HFFc6 (cell line): ENCODE measurements at places on chromosomes 7 and 10. TPM values are rescaled to one million over a fixed set of nuclear protein-coding genes. Genes with fewer than 3 reads are reported as not detected.

GRCh38 chr10:87636313-87636915 lies 23.3 kb upstream of the PAPSS2 start:
- H3K27ac ChIP-seq = peak overlapping the region; percentile 71; the same call in 1 of the 2 replicates
- DNase-seq = no peak
- peaks cover 2% of the 10 kb centered on the region; the same call in 1 of the 2 replicates for H3K27me3 ChIP-seq
- peaks cover 6% of the 10 kb centered on the region; the same call in 1 of the 2 replicates for H3K36me3 ChIP-seq
- H3K4me3 ChIP-seq = 0 out of 2 replicates have a peak overlapping the region, but pooled peaks have one; percentile 18

- no peak overlapping the region for H3K4me3 ChIP-seq
- peaks cover 4% of the 10 kb centered on the region; the same call in 1 of the 2 replicates for H3K4me1 ChIP-seq
- no peak overlapping the region for H3K27ac ChIP-seq
- peaks cover 6% of the 10 kb centered on the region; the same call in 1 of the 2 replicates for H3K36me3 ChIP-seq
- H3K27me3 ChIP-seq = no peaks in the 10 kb centered on the region
- DNase-seq = no peak
These were observed 10.8 kb upstream of the GSDME start for GRCh38 chr7:24767878-24768569.

GRCh38 chr7:150800581-150801241 lies at the start of gene TMEM176A:
TSS of gene TMEM176A (plus strand) at chr7:150800769. CDS start at chr7:150801551, 782 bp downstream.
- H3K4me3 ChIP-seq = no peak within 1 kb of the TSS
- no peak for DNase-seq
- H3K4me1 ChIP-seq = no peaks in the 10 kb centered on the region
- H3K36me3 ChIP-seq = no peaks in the 10 kb centered on the region

DNA sequence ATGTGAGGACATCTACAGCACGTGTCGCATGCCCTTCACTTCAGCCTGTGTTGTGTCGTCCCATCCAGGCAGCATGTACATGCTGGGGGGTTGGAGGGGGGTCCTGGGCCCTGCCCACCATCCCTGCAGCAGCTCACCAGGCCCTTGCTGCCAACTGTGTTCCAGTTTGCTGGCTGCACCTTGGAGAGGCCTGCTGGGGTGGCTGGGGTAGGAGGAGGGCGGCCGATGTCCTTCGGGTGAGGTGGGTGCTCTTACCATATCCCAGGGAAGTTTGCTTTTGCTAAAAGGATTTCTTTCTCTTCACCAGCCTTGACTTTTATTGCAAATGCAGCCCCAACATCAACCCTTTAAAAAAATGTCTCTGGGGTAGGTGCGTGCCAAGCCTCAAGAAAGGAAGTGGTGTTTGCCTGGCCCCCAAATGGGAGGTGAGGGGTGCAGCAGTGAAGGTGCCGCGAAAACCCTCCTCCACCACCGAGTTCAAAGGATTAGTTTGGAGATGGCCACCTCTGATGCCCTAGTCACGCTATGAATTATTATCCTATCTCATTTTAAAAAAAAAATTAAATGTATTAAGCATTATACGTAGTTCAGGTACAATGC lies 165.8 kb upstream of the KLF6 start:
- H3K27me3 ChIP-seq = no peaks in the 10 kb centered on the region
- H3K4me1 ChIP-seq = peaks cover 18% of the 10 kb centered on the region
- no peak overlapping the region for H3K4me3 ChIP-seq
- 0 out of 2 replicates have a peak, but pooled peaks cover 5% of the 10 kb centered on the region for H3K36me3 ChIP-seq
- H3K27ac ChIP-seq = no peak overlapping the region

GRCh38 chr10:102311025-102311420 lies 65.7 kb downstream of the GBF1 start:
- H3K36me3 ChIP-seq = peaks cover 25% of the 10 kb centered on the region; the same call in 1 of the 2 replicates
- peaks cover 62% of the 10 kb centered on the region for H3K4me1 ChIP-seq
- no peak for DNase-seq

DNA sequence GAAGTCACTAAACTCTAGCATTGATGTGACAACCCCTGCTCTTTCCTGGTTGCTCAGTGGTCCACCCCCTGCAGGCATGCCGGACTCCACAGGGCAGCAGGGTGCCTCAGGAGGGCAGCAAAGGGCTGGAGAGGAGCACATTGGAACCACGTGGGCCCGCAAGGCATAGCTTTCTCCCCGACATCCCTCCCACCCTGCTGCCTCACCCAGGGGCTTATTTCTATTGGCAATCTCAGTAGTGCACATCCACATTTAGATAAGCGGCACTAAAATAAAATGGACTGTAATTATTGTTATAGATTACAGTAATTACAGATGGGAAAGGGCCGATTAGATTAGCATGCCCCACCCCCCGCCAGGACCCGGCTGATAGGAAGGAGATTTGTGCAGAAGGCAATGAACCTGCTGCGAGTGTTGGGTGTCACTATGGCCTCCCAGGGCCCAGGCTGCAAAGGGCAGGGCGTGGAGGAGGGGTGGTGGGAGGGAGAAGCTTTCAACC lies 580.1 kb downstream of the GRID1 start:
- H3K4me3 ChIP-seq = no peak overlapping the region
- no peaks in the 10 kb centered on the region for H3K4me1 ChIP-seq
- peaks cover 6% of the 10 kb centered on the region; the same call in 1 of the 2 replicates for H3K36me3 ChIP-seq
- no peak for DNase-seq

- no peaks in the 10 kb centered on the region for H3K36me3 ChIP-seq
- DNase-seq = no peak
These were observed 302.0 kb downstream of the TFEC start for GRCh38 chr7:115728518-115728917.

- H3K4me3 ChIP-seq = no peak overlapping the region
- H3K27ac ChIP-seq = no peak overlapping the region
- no peak for DNase-seq
- peaks cover 2% of the 10 kb centered on the region for H3K27me3 ChIP-seq
- H3K36me3 ChIP-seq = peaks cover 30% of the 10 kb centered on the region
These were observed 23.0 kb downstream of the AMZ1 start for GRCh38 chr7:2710901-2711551.

- no peak for DNase-seq
- H3K4me1 ChIP-seq = no peaks in the 10 kb centered on the region
These were observed 64.7 kb downstream of the MACC1 start for GRCh38 chr7:20152511-20152910.

DNA sequence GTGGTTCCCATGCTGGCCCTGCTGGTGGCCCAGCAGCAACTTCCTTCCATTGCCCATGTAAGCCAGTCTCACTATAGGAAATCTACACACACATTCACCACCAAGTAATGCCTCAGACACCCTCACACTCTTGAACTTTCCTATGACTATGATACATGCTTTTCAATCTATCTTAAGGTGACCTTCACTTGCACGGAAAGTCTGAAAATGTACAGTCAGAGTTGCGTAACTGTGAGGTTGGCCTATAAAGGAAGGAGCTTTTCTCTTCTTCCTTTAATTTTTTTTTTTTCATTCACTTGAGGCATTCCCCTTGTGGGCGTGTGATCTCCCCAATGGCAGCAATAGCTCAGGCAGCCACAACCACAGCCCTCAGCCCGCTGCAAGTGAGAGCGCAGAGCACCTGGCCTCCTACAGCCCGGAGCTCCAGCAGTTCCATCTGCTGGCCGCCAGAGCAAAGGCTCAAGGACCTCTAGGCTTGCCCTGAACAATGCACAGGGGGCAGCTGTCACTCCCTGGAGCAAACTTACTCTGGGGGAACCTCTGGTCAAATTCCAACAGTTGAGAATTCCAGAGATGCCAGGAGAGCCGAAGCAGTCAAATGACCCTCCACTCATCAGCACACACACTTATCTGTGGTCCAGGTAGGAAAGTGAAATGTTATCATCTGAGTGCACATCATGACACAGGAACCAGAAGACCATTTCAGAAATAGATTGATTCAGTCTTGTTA lies 123.1 kb upstream of the ADO start:
- no peak overlapping the region for H3K27ac ChIP-seq
- no peak overlapping the region for H3K4me3 ChIP-seq
- H3K36me3 ChIP-seq = peaks cover 13% of the 10 kb centered on the region
- H3K4me1 ChIP-seq = no peaks in the 10 kb centered on the region; the same call in 1 of the 2 replicates

GRCh38 chr10:98096316-98096715 lies 38.1 kb upstream of the R3HCC1L start:
- H3K36me3 ChIP-seq = no peaks in the 10 kb centered on the region
- no peak overlapping the region for H3K27ac ChIP-seq
- no peak for DNase-seq

- DNase-seq = peak; percentile 3
- H3K27me3 ChIP-seq = no peaks in the 10 kb centered on the region; the same call in 1 of the 2 replicates
- no peak overlapping the region for H3K27ac ChIP-seq
- no peak overlapping the region for H3K4me3 ChIP-seq
- H3K4me1 ChIP-seq = no peaks in the 10 kb centered on the region
These were observed 561.2 kb upstream of the PHF14 start for GRCh38 chr7:10412422-10413019.

The H2BK1 gene
- total RNA-seq = not detected in 3 replicates

The NPSR1 gene
- total RNA-seq = not detected in 3 replicates

The C10orf71 gene
- total RNA-seq = not detected in 2 replicates

The FFAR4 gene
- not detected in 3 replicates for total RNA-seq

The MRLN gene
- total RNA-seq = not detected in 3 replicates

The NUDT5 gene
- 48.3 to 59.7 TPM (median 54.9 TPM) in 3 replicates for total RNA-seq

The FAM241B gene
- total RNA-seq = 0.43 to 0.53 TPM in 2 of 3 replicates, not detected in the other
